ENCODE measurements at places on chromosomes 16 and 17.

DNA sequence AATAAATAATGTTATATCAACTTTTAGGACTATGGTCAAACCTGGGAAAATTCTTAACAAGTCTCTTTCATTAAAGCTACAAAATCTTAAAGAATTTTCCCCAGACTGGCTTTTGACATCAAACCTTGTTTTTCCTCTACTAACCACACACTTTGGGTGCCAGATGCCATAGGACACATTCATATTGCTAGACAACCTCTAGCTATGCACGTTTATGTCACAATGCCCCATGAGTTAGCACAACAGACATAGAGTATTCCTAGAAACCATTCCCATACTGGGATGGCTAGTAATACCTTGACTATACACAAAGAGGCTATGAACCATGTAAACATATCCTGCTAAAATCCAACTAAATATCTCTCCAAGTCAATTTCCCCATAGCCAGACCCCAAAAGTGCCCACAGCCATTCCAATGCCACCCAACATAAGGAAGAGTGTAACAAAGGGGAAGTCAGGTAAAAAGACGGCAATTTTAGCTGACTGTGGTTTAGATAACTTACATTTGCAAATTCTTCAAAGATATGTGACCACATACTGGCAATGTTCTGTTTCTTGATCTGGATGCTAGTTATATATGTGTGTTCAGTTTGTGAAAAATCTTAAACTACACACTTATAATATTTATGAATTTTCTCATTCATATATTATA is 23.4 kb downstream of the SMURF2 start:
- DNase-seq, result no peak

DNA sequence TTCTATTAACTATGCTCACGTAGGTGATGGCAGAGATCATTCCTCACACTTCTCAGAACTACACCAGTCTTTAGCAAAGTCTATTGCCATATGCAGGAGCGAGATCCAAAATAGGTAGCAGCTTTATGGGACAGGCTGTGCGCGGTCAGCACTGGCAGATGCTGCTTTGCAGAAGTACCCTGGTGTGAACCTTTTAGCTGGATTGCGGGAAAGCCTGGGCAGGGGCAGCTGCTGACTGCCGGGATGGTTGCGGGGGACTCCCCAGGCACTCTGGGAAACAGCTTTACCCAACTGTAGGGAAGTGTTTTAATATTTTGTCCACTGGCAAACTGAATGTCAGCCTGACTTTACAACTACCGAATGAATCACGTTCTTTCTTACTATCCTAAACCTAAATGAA is 251.3 kb downstream of the HS3ST3A1 start:
- DNase-seq, result no peak

- DNase-seq, result no peak
Measured at GRCh38 chr17:14553847-14554246, 253.0 kb downstream of the HS3ST3B1 start.

GRCh38 chr17:15261802-15262290 is 3.3 kb downstream of the PMP22 start:
- no peak for DNase-seq

- DNase-seq, result no peak
Measured at GRCh38 chr16:27951489-27952120, 111.9 kb downstream of the GSG1L start.

DNA sequence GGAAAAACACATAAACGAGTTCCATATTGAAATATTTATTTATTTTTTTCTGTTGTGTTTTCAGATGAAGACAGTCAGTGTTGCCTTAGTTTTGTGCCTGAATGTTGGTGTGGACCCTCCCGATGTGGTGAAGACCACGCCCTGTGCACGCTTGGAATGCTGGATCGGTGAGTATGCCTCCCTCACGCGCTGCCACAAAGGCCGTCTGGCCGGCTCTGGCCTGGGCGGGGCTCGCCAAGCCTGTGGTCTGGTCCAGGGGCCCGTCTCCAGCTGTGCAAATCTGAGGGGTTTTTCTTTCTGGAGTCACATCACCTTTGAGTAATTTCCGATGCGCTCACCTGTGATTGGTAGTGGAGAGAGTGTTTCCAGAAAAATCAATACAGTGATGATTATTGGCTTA is 81.0 kb downstream of the RPTOR start:
- DNase-seq, result no peak

DNA sequence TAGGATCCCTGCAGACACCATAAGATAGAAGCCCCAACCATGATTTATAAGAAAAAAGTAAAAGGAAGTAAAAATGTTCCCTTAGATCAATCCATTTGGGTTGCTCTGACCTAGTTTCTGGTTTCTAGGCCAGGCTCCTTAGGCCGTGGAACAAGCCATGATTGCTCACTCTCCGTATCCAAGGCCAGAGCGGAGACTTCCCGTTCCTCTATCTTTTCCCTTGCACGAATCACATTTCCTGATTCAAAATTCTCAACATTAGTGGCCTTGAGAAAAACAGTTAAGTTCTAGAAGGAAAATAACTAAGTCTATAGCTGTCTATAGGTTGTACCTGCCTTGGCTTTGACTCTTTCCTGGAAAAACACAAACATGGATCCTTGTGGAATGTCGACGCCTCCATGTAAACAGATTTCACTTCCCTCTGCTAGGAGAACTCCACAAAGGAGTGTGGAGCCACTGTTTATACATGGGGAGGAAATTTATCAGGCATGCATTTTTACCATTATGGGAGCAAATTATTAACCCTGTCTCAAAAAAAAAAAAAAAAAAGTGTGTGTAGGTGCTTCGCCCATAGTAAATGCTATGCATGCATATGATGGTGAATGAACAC is 149.6 kb downstream of the ZFHX3 start:
- no peak for DNase-seq

DNA sequence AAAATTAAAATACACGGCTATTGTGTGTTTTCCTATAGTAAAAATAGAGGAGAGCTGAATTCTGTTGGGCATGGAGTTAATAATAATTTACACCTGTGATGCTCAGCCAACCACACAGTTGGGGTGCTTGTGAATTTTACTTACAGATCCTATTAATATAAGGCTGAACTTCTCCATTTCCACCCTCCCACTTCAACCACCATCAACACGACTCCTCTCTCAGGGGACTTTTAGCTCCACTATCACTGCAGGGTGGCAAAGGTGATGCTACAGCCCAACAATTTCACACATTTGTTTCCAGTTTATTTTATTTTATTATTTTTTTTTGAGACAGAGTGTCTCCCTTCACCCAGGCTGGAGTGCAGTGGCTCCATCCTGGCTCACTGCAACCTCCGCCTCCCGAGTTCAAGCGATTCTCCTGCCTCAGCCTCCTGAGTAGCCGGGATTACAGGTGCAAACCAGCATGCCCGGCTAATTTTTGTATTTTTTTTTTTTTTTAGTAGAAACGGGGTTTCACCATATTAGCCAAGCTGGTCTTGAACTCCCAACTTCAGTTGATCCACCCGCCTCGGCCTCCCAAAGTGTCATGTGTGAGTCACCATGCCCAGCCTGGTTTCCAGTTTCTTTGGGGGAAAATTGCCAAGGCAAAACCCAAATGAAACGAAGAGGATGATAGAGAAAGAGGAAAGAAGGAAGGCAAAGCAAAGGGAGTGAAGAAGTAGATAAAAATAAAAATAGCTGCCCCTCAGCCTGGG is 57.9 kb downstream of the GNA13 start:
- DNase-seq, result no peak

GRCh38 chr16:79437764-79438751 is 162.5 kb downstream of the MAF start:
- no peak for DNase-seq

GRCh38 chr16:48385253-48386150 is at the start of gene SIAH1:
Gene SIAH1, minus strand, starts transcription at chr16:48385413. Its CDS starts 22,985 bp downstream, at chr16:48362428.
- DNase-seq, result peak; percentile 73

DNA sequence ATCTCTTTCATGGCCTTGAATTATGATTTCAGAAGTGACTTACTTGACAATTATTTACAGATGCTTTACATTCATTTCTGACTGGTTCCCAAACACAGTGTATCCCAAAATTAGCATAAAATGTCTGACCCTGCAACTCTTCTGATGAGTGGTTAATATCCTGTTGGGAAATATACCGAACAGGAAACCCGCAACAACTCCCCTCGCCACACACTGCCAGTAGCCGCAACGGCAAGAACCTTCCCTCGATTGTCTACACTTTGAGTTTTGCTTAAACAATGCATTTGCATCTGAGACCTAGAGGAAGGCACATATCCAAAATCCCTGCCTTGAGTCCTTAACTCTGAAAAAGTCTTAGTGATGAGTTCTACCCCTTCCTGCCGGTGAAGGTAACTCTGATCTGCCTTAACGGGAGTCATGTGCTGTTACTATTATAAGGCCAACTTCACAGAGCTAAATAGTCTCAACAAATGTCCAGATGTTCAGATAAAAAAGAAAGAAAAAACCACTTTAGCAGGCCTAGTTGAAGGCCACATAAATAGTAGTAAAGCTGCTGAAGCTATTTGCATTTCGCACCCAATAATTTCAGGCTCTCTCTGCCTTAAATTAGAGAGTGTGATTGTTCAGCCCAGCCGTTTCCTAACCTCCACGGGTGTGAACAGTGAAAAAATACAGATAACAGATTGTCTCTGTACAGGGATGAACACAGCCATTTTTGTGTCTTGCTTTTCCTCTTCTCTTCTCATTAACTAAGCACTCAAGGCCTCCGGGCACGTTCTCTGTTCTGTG is 321.1 kb downstream of the HS3ST3B1 start:
- DNase-seq, result no peak

GRCh38 chr16:57383276-57384247 is 11.3 kb downstream of the CX3CL1 start:
- DNase-seq, result no peak

- DNase-seq, result no peak
Measured at GRCh38 chr17:924711-925475, 54.7 kb downstream of the NXN start.

- no peak for DNase-seq
Measured at GRCh38 chr17:39144416-39144840, 7.0 kb downstream of the PLXDC1 start.

GRCh38 chr17:2814049-2814448 is 17.8 kb downstream of the RAP1GAP2 start:
- DNase-seq, result no peak

DNA sequence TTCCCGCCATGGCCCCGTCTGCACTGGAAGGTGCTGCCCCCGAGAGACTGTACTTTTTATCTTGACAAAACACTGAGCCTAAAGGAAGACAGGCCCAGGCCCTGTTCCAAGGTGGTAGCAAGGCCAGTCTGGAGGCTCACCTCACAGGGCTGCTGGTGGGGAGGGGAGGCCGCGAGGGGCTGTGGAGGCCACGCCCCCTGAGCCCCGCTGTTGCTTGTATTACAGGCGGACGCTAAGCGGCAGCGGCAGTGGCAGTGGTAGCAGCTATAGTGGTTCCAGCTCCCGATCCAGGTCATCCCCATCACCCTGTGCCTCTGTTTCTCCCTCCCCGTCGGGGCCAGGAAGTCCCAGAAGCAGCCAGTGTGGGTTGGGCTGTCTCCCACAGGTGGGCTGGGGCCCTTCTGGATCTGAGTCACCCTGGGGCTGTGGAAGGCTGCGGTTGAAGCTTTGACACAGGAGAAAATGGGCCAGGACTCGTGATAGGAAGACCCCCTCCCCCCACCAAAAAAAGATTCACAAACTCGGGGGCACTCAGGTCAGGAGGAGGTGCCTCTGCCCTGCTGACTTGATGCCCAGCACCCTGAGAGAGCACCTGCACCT is 13.3 kb upstream of the IL17C start:
- DNase-seq, result no peak

GRCh38 chr16:27226476-27226875 is 23.1 kb downstream of the KDM8 start:
- DNase-seq, result no peak

DNA sequence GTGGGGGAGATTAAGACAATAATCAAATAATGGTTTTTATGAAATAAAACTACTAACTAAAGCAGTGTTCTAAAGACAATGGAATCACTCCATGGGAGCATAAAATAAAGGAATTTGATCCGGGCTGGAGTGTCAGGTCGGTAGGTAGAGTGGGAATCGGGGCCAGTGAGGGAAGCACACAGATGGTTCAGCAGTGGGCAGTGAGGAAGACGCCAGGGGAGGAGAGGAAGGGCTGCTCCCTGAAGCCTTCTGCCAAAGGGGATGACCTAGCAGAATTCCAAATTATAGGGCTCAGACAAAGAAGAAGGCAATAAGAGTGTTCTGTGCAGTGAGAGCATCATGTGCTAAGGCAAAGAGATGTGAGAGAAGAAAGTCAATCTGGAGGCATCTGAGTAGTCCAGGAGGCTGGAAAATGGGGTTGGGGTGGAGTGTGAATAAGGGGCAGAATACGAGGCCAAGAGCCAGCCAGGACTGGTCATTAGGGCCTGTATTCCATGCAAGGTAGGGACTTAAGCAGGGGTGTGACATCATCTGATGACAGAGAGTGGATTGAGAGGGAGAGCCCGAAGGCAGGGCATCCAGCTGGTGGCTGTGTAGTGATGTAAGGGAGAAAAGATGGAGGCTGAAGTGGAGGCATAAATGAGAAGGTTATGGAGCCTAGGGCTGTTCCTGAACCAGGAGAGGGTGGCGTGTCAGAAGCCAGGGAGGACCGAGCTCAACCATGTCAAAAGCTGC is 137.6 kb downstream of the COPRS start:
- no peak for DNase-seq

GRCh38 chr16:89323120-89323960 is 105.8 kb downstream of the ZNF778 start:
- DNase-seq, result no peak

Data from activated CD8-positive, alpha-beta memory T cell treated with anti-CD3 and anti-CD28 coated beads for 4 hours (primary cell).